ENCODE measurements at places on chromosomes 3 and 15. TPM values are rescaled to one million over a fixed set of nuclear protein-coding genes. Genes with fewer than 3 reads are reported as not detected.

GOLGA8S gene
- not detected for total RNA-seq

AMIGO3 gene
- total RNA-seq, result 1.2 TPM

PLOD2 gene
- total RNA-seq, result 75.0 TPM

SLC24A5 gene
- not detected for total RNA-seq
